ENCODE measurements at places on chromosomes 12 and 14.
A peak's percentile ranks its signal among the peaks of the same experiment; 100 is the strongest.

GRCh38 chr14:61111209-61111665, 130.2 kb downstream of the SLC38A6 start:
- DNase-seq = peak; percentile 60

GRCh38 chr14:94906577-94906976, 136.7 kb upstream of the GSC start:
- DNase-seq = no peak

GRCh38 chr12:121240484-121241101, 30.7 kb downstream of the P2RX4 start:
- DNase-seq = peak; percentile 85

GRCh38 chr14:79432640-79433039, 778.7 kb downstream of the DIO2 start:
- DNase-seq = no peak

DNA sequence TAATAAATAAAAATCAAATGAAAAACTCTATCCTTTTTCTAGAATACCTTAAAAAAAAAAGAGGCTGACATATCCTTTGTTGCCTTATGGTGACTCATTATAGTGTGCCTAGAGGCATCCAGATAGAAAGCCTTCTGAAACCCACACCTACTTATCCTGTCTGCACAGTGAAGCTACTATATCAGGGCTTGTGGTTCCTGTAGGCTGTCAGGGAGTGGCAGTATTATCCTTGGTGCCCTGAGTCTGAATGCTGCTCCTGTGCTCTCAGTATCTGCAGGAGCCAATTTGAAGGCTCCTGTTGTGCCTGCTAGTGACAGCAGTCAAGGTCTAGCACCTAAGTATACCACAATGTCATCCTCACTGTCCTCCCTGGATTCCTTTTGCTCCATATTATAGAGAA, 168.4 kb upstream of the AVPR1A start:
- no peak for DNase-seq

GRCh38 chr14:91429385-91429784, 11.8 kb upstream of the CCDC88C start:
- no peak for DNase-seq

DNA sequence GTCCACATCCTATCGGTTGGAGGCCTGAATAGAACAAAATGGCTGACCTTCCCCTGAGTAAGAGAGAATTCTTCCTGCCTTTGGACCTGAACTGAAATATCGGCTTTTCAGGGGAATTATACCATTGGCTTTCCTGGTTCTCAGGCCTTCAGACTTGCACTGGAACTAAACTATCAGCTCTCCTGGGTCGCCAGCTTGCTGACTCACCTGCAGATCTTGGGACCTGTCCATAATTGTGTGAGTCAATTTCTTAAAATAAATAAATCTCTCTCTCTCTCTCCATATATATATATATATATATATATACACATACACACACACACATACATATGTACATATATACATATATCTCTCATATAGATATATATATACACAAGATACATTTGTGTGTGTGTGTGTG, 41.6 kb downstream of the KCNK10 start:
- DNase-seq = no peak
